Tibial artery (tissue), 4 donors: ENCODE measurements at places on chromosomes 1 and 21.

- no peak for DNase-seq
These were observed 4.1 kb downstream of the CROCC start for GRCh38 chr1:16925635-16926490.

GRCh38 chr1:37471345-37472231 lies 2.8 kb upstream of the ZC3H12A start:
- DNase-seq, result peak; percentile 85

- DNase-seq, result no peak
These were observed 640.1 kb downstream of the PTPRU start for GRCh38 chr1:29876441-29876840.

- DNase-seq, result no peak
These were observed 238.1 kb downstream of the LRRC40 start for GRCh38 chr1:69967245-69967766.

DNA sequence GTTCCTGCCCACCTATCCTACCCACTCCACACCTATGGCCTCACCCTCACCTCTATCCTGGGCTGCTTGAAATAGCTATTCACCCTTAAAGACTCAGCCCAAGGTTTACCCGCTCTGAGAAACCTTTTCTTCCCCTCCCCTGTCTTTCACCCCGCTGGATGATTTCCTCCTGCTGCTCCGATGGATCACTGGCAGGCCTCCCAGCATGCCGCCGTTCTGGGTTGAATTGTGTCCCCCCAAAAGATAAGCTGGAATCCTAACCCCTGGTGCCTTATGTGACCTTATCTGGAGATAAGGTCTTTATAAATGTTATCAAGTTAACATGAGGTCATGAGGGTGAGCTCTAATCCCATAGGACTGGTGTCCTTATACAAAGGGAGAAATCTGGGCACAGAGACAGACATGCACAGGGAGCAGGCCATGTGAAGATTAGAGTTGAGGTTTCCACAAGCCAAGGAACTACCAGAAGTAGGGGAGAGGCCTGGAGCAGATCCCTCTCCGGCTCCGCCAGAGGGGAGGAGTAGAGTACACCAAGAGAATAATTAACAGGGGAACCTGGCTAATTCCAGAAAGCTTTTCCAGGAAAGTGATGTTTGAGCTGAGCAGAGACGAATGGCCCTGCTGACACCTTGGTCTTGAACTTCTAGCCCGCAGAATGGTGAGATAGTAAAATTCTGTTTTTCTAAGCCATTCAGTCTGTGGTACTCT lies 110.0 kb upstream of the SERBP1 start:
- no peak for DNase-seq

DNA sequence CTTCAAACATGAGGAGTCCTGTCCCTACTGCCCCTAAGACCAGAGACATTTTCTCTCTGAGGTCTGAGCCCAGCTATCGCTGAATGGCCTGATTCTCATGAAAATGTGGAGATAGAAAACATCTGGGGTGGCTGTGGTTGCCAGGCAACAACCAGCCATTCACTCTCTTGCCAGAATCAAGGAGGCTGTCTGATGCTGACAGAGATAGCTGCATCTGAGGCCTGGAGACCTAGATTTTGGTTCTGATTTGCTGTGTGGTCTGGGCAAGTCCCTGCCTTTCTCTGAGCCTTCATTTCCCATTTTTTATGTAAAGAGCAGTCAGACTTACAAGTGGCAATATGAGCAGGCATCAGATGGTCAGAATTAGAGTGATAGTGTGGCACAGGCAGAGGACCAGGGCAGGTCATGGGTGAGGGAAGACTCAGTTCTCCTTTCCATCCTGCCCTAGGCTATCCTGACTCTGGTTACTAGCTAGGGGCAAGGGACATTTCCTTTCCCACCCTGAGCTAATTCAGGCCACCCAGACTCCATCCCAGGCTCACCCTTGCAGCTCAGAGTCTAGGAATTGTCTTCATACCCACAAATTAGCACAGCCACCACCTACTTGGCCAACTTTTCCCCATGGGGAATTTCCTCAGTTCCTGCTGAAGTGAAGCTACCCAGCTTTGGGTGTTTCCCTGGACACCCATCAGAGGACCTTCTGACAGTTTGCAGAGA lies 20.0 kb upstream of the RNF19B start:
- no peak for DNase-seq

DNA sequence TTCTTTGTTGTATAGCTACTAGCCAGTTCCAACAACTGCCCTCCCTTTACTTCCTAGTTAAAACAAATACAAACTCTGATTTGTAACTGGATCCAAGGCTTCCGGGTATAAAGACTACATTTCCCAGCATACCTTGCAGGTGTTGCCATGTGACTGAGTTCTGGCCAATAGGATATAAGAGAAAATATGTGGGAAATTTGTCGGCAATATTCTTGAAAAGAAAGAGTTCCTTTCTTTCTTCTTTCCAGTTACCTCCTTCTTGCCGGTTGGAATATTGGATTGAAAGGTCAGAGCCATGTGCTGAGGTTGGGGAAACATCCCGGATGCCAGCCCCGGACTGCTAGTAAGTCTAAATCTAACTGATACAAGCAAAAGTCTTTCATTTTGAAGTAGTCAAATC lies 23.0 kb upstream of the ZBTB40 start:
- no peak for DNase-seq

DNA sequence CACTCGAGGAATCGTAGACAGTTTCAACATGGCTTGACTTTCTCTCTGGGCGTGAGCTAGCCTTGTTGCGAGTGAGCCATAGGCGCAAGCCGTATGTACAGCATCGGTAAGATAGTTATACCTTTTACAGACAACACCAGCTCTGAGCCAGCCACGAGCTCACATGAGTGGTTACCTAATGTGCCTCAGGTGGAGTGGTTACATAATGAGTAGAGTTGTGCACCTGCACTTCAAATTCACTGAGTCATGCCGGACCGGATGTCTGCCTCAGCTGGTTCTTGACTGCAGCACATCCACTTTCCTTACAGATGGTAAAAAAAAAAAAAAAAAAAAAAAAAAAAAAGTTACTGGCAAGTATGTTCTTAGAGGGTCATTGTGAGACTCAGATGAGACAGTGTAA lies 360.4 kb upstream of the NR5A2 start:
- DNase-seq, result no peak

DNA sequence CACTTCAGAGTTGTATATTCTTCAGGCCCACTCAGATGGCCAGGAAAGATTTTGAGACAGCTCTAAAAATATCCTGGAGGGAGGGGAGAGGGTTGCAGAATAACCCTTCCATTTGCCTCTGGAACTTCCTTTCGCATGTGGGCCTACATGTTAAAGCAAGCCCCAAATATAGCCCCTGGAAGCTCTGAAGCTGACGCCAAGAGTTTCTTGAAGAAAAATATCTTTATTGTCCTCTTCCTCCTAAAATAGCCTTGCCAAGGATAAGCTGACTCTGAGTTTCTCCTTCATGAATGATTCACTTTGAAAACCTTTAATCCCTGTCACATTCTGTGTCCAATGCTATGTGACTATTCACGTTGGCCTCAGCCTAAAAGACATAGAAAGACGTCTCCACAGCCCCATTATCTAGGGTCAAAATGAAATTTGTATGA lies 6.4 kb downstream of the C1orf116 start:
- no peak for DNase-seq

DNA sequence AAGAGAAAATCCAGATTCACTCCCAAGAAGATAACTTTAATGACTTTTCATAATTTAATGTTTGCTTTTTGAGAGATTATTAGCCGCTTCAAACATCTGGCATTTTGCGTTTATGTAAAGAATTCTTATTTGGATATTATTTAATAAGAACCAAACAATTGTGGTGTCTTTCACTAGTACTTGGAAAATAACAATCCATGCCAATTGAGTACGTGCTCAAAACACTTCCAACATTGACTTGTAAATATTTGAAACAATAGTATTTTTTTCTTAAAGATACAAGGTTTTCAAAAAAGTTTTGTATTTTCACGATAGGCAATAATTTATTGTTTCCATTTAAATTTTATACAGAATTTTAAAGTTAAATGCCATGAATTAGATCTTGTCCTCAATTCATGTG lies 498.7 kb downstream of the AMY1C start:
- DNase-seq, result no peak

DNA sequence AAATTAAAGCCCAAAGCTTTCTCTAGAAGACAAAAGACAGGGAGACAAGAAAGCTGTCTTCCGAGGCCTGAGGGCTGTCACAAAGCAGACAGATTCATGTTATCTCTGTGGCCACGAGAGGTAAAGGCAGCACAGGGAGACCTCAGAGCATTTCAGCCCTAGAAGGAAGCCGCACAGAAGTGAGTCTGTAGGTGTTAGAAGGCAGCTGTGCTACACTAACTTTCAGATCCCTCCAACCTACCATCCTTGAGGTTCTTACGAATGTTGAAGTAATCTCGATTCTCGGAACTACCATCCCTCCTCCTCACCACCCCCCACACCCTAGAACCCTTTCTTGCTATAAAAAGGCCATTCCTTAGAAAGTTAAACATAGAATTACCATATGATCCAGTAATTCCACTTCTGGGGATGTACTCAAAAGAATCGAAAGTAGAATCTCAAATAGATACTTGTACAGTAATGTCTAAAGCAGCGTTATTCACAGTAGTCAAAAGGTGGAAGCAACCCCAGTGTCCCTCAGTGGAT lies 21.5 kb upstream of the LYST start:
- DNase-seq, result no peak

GRCh38 chr1:225631021-225631663 lies 21.8 kb downstream of the ENAH start:
- no peak for DNase-seq

- DNase-seq, result no peak
These were observed 444.1 kb downstream of the PLPP3 start for GRCh38 chr1:56135069-56135863.

- no peak for DNase-seq
These were observed 580 bp downstream of the RBM34 start for GRCh38 chr1:235160383-235160956.

DNA sequence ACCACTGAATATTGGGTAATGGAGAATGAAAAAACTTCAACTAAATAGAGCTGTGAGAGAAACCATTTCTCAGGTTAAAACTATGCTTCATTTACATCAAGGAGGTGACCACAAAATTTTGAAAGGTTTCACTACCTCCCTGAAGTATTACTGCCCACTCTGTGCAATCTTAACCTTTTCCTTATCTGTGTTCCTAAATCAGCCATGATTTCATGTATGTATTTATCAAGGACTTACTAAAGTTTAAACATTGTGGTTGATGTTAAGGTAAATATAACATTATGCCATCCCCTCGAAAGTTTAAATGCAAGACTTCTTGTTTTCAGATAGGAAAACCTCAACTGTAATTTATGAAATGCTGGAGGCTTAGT lies 84.4 kb downstream of the CLEC20A start:
- no peak for DNase-seq

DNA sequence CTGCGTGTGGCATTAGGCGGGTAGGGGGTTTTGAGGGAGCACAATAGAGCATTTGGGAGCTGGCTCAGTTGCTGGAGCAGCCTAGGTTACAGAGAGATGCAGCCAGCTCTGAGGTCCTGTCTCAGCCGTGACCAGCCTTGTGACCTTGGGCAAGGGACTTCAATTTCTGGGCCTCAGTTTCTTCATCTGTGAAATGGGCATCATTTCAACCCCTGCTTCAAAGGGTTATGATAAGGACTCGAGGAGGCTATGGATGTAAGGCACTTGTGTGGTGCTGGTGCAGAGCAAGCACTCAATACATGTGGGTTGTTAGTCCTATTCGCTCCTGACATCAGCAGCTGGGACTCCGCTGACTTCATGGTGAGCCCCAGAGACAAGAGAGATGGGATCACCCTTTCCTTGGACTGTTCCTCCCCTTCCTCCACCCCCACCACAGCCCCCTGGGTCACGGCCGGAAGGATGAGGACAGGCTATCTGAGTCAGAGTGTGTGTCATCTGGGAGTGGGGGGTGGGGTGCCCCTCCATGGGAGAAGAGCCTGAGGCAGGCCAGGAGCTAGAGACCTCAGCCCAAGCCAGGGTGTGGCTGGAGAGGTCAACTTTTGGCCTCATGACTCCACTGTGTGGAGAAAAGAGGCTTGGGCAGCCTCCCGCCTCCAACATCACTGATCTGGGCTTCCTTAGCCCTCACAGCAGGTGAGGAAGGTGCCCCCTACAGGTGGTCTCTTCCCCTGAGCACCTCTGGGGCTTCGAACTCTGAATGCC lies 71.4 kb upstream of the ZBTB40 start:
- DNase-seq, result no peak

DNA sequence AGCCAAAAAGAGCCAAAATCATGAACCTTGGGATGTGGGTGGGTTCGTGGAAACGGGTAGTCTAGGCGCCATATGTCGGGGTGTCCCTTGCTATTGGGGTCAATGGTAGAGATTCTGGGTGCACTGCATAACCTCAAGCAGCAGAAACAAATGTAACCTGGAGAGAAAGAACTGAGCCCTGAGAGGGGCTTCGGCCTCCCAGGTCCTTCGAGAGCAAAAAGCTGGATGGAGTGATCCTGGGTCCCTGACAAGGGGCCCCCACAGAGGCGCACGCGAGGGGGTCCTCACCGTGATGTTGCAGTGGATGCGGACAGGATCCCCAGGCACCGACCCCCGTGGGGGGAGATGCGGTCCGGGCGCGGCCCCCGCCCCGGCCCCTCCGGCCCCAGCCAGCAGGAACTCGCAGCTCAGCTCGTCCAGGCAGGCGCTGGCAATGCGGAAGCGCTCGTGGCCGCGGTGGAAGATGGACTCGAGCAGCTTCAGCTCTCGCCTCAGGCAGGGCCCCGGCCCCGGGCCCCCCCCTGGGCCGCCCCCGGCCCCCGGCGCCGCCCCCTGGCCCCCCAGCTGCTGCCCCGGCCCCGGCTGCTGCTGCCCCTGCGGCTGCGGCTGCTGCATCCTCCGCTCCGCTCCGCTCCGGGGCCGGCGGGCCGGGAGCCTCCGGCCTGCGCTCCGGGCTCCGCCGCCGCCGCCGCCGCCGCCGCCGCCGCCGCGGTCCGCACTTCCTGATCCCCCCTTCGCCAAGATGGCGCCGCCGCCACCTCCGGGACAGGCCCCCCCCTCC lies at the start of gene UBE2Q1:
TSS of gene UBE2Q1 (minus strand) at position 724 of the 781 bp plus-strand sequence. CDS start at position 615, 109 bp downstream.
- DNase-seq, result peak; percentile 51

GRCh38 chr1:58922302-58923089 lies 138.6 kb upstream of the JUN start:
- peak; percentile 82 for DNase-seq

DNA sequence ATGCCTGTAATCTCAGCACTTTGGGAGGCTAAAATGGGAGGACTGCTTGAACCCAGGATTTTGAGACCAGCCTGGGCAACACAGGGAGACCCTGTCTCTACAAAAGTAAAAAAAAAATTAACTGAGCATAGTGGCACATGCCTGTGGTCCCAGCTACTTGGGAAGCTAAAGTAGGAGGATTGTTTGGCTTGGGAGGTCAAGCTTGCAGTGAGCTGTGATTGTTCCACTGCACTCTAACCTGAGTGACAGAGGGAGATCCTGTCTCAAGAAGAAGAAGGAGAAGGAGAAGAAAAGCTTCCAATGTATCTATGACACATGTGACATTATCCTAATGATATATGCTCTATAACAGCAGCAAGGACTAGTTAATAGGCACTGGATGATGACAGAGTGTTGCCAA lies 20.1 kb upstream of the ARHGAP29 start:
- DNase-seq, result no peak

- no peak for DNase-seq
These were observed at the start of gene RPS6KA1 for GRCh38 chr1:26529655-26530409. RPS6KA1 (plus strand) TSS chr1:26529761; CDS start chr1:26529921, 160 bp downstream.
